ENCODE measurements at places on chromosomes 5 and 9.

- DNase-seq = no peak
Observed at GRCh38 chr5:109705596-109705995, 15.9 kb downstream of the MAN2A1 start.

- DNase-seq = no peak
Observed at GRCh38 chr5:117095346-117096332, 521.0 kb upstream of the SEMA6A start.

DNA sequence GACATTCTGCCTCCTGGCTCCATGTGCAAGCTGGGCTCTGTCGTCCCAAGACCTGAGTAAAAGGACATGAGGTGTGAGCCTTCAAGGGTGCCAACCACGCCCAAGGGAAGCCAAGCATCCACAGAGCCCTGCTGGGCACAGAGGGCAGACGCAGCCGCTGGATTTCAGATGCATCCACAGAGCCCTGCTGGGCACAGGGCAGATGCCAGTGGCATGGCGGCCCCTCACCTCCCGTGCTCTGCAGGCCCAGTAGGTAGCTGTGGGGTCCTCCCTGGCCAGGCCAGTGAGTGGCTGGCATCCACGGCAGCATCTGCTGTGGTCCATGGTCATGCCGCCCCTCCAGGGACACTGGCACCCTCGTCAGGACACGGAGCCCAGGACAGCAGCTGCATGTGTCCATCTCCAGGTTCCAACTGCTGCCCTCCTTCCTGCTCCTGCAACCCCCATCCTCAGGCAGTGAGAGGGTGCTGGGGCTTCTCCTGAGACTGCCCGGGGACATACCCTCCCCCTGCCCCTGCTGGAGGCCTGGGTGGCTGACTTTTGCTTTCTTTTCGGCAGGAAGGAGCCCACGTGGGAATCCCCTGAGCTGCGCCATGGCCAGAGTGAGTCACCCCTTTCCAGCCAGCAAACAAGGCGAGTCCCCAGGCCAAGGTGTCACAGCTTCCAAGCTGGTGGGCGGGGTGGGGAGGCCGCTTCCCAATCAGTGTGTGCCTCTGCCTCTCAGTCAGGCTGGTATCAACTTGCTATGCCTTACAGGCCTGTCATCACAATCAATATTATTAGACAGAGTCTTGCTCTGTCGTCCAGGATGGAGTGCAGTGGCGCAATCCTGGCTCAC lies 4.0 kb upstream of the TRAF2 start:
- peak; percentile 81 for DNase-seq

DNA sequence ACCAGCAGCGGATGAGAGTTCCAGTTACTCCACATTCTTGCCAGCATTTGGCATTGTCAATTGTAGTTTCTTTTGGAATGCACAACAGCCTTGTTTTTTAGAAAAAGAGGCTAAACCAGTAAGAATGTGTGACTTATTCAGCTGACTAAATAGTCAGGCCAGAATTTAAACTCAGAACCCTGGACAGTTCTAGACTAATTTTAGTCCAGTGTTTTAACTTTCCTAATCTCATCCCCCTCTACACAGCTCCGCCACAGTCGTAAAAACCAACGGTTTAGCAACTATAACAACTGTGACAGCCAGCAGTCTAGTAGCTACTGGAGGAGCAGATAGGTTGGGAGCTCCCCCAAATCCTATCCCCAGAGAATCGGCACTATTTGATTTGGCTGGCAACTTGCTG lies 103.7 kb downstream of the FOXD1 start:
- no peak for DNase-seq

- DNase-seq = no peak
Observed at GRCh38 chr9:128396970-128397613, 23.6 kb upstream of the CERCAM start.

DNA sequence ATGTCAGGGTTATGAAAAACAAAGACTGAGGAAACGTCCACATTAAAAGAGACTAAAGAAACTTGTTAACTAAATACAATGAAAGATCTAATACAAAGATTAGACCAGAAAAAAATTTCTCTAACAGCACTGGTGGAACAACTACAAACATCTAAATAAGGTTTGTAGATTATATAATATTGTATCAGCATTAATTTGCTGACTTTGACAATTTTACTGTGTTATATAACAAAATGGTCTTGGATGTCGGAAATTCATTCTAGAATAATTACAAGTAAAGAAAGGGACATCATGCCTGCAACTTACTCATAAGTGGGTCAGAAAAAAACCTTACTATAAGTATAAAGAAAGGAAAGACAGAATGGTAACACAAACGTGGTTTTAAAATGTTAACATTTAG lies 50.1 kb downstream of the PJA2 start:
- no peak for DNase-seq

DNA sequence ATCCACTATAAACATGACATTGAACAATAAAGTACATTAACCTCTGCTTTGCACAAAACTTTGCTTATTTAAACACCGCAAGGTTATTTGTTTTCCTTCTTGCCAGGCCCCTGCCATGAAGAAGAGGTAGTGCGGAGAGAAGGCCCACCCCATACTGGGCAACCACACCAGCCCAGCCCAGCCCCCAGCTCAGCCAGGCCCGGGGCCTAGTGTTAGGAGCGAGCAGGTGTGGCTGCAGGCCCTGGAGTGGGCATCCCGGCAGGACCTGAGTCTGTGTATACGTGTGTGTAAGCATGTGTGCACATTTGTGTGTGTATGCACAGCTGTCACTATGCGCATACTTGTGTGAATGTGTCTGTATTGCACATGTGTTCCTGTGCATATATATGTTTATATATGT lies 90.4 kb upstream of the MVB12B start:
- no peak for DNase-seq

GRCh38 chr9:120985819-120986222 lies 59.2 kb upstream of the TRAF1 start:
- no peak for DNase-seq

DNA sequence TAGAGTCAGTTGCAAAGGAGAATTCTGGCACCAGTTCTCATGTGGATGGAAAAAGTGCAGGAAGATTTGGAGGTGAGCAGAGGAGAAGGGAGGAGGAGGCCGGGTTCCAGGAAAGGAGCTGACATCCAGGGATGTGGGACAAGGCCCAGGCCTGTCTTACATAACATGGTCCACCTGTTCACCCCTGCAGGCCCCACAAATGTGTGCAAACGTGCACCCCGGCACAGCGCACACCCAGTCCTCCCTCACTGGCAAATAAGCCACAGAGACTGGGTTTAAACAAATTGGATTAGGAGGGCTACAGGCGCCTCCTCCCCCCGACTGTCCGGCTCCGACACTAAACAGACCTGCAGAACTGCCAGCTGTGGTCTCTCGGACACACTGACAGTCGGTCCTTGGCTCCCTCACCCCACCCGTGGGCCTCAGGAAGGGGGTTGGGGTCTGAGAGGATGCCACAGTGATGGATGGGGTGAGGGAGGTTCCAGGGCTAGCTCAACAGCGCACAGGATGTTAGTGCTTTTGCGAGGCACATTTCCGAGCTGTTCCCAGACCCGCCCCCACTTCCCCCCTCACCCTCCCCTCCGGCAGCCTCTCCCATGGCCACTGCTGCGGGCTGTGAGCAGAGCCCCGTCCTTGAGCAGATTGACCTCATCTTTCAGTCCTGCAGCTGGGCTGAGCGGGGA lies 43.4 kb upstream of the IL17B start:
- DNase-seq = no peak

DNA sequence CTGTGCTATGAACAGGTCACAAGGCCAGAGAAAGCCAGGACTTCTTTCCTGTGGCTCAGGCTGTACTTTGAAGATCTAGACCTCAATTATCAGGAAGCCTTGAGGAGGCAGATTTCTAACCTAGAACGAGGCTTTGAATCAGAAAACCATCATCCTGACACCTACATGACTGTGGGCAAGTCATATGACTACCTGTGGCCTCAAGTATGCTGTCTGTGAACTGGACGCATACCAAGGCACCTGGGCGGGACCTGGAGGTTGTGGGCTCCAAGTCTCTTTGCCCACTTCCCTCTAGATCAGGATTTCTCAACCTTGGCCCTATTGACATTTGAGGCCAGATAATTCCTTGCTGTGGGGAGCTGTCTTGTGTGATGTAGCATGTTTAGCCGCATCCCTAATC lies 42.5 kb downstream of the KLF4 start:
- no peak for DNase-seq

GRCh38 chr5:90746119-90746518 lies 187.5 kb downstream of the ADGRV1 start:
- DNase-seq = no peak

DNA sequence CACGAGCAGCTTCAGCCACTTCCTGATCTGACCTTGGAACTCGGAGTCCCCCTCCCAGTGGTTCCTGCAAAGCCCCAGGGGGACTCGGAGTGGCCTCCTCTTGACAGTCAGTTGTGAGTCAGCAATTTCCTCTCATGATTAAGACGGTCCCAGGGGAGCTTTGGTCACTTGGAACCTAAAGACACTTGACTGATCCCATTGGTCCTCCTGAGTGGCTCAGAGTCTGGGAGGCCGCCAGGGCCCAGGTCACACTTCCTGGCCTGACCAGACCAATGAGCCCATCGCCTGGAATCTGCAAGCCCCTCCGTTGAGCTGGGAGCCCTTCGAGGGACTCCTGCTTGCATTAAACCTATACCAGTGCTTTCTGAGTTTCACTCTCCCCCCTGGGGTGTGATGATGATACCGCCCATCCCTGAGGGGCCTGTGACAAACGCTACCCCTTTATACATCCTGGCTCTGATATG lies 29.1 kb downstream of the TSPAN17 start:
- no peak for DNase-seq

GRCh38 chr5:65151614-65152013 lies 330.1 kb downstream of the ADAMTS6 start:
- no peak for DNase-seq

DNA sequence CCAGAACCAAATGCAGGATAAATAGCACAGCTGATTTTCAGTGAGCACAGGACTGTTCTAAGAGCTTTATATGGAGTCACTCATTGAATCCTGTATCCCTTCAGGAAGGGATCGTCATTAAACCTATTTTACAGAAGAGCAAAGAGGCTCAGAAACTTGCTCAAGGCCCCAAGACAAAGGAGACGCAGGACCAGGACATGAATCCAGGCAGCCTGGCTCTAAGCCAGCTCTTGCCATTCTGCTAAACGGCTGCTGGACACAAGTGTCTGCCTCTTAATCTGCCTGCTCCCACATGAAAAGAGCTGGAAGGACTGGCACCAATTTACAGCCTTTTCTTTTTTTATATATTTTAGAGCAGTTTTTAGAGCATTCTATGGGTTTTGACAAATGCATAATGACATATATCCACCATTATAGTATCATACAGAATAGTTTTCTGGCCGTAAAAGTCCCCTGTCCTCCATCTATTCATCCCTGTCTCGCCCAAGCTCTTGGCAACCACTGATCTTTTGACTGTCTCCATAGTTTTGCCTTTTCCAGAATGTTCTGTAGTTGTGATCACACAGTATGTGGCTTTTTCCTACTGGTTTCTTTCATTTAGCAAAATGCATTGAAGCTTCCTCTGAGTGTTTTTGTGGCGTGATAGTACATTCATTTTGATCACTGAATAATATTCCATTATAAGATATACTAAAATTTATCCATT lies 37.5 kb downstream of the RETREG1 start:
- DNase-seq = no peak

DNA sequence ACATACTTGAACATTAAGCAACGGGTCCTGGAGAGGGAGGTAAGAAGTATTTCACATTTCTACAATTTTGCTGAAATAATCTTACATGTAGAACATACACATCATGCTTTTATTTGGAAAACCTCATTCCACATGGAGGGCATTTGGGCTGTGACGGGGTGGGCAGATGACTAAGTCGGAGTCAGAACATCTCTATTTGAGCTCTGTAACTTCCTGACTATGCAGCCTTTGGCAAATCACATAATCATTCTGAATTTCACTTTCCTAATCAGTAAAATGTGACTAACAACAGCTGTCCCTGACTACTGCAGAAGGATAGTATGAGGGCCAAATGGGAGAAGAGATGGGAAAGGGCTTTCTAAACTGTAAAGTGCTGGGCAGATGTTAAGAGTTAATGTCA lies 17.1 kb upstream of the IL6ST start:
- DNase-seq = no peak

GRCh38 chr9:86766511-86766910 lies 180.8 kb downstream of the GAS1 start:
- DNase-seq = no peak

GRCh38 chr9:71985297-71985911 lies 74.0 kb downstream of the C9orf85 start:
- DNase-seq = no peak

GRCh38 chr5:124605541-124605940 lies 140.9 kb downstream of the ZNF608 start:
- no peak for DNase-seq

GRCh38 chr5:167947306-167947705 lies 344.1 kb upstream of the WWC1 start:
- DNase-seq = no peak

- DNase-seq = no peak
Observed at GRCh38 chr5:10724781-10725507, 36.1 kb downstream of the DAP start.

DNA sequence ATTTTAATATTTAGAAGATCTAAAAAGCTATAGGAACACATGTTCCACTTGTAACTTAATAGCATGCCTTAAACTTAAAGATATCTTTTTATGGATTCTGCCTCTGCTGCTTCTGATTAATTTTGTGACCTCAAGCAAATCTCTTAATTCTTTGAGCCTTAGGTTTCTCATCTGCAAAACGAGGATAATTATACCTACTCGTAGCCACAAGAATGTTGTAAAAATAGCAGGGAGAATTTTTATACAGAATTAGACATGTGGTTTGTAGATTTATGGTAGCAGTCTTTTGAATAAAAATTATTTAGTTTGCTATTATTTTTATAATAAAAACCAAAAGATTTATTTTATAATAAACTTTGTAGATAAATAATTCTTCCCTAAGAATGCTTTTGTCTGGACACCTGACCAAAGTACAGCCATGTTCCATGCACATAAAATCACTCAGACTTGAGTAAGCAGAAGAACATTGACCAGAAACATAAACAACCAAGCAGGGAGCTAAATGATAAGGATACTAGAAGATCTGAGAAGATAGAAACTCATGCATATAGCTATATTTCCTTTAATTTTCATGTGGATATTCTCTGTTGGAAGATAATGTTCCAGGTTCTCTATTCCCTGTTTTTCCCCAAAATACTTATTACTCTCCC lies 18.5 kb downstream of the C9orf85 start:
- DNase-seq = no peak

- peak; percentile 11 for DNase-seq
Observed at GRCh38 chr5:141349917-141350619, at the start of gene PCDHGB1. TSS of gene PCDHGB1 (plus strand) at chr5:141350099. CDS start at chr5:141350261, 162 bp downstream.

DNA sequence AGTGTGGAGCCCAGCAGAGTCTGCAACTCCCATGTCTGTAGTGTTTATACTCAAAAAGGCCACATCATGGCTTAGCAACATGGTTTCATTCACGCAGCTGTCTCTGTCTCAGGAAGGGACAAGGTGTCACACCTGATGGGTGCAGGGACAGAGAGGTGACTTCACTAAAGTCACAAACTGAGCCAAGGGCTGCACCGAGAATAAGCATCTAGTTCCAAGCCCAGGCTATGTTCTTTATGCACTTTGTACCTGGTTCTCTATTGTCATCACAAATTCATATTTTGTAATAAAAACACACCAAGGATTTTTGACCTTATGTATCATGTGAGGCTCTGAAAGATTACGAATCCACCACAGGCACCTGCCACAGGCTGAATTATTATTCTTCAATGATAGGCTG lies 64.9 kb upstream of the STK32A start:
- no peak for DNase-seq

GRCh38 chr9:135990468-135991429 lies 29.6 kb upstream of the UBAC1 start:
- DNase-seq = peak; percentile 90

- no peak for DNase-seq
Observed at GRCh38 chr9:15187589-15187988, 119.4 kb downstream of the TTC39B start.

Data from CD4-positive, alpha-beta T cell (primary cell).